Renal pelvis (tissue), 12 donors: ENCODE measurements at places on chromosomes 11 and 22. TPM values are rescaled to one million over a fixed set of nuclear protein-coding genes. Genes with fewer than 3 reads are reported as not detected.

DNA sequence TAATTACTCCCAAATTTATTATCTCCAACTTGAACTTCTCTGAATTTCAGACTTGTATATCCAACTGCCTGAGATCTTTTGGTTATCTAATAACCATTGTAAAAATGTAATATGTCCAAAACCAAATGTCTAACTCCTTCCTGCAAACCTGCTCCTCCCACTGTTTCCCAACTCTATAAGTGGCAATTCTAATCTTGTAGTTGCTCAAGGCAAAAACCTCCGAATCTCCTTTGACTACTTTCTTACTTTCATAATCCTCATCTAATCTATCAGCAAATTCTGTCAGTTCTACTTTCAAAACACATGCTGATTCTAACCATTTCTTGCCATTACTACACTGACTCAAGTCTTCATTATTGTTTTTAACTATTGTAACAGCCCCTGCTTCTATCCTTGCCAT is 55.7 kb downstream of the FAM168A start:
- no peak for DNase-seq

DNA sequence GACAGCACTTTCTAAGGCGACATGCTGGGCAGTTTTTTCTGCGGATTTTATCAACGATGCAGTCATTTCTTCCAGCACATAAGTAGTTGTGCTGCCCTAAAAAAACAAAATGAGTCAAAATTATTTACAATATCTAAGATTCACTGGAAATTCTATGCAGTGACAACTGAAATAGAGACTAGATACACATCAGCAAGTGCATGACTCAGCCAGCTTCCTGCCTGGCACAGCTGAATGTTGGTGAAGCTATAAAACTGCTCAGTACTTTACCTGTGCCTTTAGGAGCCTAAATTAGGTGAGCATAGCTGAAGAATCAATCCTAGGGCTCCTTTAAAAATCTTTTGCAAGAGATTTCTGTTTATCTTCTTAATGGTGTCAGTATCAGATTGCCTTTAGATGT is 37.8 kb downstream of the PGR start:
- DNase-seq, result no peak

OR8A1 gene
- 0.04 TPM for polyA plus RNA-seq

KRTAP5-9 gene
- 0.64 TPM for polyA plus RNA-seq
